ENCODE measurements at places on chromosomes 3 and 15.

DNA sequence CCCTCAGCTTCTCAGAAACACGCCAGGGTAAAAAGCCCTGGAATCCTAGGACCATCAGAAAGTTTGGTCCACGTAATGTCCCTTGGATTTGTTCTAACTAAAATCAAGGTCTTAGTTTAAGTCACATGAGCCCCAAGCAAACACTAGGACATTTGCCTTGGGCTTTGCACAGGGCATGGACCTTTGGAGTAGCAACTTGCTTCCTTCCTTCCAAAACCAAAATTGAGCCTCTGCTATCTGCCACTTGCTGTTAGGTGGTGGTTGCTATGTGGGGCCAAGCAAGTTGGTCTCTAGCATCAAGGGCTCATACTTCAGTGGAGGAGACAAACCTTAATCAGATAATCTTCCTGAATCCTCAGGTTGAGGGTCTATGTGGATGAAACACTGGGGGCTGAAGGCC, 4.0 kb upstream of the DAG1 start:
- DNase-seq: no peak

DNA sequence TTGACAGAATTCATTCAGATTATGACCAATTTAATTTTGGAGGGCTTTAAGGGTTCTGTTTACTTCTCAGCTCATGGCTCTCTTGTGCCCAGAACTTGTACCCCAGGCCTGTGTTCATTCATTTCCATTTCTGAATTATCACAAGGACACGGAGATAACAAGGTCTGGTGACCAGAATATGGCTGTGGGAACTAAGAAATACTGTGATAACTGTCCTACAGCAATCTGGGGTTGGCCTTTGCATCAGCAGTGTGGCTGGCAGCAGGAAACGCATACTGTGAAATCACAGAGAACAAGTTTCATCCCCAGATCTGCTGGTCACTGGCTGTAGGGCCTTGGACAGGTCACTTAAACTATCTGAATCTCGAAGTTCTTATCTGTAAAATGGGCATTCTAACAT, 41.8 kb upstream of the TPM1 start:
- no peak for DNase-seq

DNA sequence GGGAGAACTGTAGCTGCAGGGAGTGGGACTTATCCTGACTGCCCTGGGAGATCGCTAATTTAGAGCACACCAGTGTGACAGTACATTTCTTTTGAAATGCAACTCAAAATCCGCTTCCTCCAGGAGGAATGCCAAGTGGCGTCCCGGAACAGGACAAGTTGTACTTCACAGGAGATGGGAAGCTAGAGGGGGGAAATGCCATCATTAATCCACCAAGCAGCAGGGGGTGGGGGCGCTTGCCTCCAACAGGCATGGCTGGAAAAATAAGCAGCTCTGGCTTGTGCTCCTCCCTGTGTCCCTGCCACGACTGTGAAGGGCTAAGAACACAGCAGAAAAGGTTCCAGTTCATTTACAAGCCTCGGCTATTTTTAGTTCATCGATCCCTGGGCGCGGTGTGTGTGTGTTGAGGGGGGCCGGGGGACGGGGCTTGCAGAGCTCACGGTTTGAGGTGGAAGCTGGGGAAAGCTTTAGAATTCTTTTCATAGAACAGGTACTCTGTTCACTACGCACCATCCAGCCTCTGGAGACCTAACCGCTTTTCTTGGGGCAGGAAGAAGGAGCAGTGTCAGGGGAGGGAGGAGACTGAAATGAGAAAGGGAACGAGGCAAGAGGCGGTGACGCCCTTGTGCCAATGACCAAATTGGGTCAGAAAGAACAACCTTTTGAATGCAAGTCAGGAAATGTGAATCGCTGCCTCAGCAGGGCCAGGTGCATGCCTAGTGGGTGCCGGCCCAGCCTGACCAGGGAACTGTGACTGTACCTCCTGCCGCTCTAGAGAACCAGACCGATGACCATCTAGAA, 51.8 kb upstream of the DGKG start:
- DNase-seq: no peak

- no peak for DNase-seq
Measured at GRCh38 chr3:196774191-196774820, 34.6 kb downstream of the PAK2 start.

- DNase-seq: no peak
Measured at GRCh38 chr15:42742149-42742548, 5.2 kb upstream of the CDAN1 start.

DNA sequence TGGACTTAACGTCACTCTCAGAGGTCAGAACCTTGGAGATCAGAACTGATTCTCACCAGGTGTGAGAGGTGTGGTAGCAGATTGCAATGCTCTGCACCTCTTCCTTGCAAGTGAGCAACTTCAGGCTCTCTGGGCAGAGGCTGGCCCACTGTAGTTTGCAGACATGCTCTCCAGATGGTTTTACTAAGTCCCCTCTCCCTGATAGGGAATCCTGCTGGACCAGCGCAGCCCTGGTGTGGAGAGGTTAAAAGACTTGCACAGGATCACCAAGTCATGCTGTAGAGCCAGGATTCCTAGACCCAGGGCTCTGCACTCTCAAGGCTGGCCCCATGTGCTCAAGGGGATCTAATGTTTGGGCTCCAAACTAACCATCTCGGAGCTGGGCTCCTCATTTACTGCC, 62.2 kb downstream of the RPL39L start:
- DNase-seq: no peak

DNA sequence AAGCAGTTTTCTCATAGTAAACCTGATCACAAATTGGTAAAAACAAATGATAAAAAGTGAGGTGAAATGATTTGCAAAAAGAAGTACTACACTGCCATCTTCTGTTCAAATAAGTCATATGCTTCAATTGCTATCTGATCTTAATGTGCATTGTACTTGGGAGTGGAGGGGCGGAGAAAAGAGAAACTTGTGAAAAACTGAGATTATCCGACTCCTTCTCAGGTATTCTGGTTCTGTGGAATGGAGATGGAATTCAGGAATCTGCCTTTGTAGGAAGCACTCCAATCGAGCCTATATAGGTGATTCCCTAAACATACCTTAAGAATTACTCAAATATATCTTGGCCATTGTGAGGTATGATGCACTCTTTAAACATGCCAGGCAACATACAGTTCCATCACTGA, 180.6 kb downstream of the CHL1 start:
- DNase-seq: no peak

DNA sequence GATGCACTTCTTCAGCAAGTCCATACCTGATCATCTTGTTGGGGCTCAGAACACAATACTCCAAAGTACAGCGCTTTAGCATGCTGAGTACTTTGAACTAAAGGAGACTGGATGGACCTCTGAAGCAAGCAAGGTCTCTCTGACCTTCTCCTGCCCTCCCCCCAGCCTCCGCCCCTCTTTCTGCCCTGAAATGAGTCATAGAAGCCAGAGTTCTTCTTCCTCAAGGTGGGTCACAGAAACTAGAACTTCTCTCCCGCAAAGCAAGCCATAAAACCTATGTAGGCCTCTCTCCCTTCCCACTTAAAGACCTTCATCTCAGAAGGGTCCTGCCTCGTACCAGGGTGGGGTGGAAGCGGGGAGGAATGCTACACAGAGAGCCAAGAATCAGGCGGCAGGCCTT, 230.5 kb upstream of the PROK2 start:
- DNase-seq: no peak

GRCh38 chr3:126459111-126459762, 16.5 kb downstream of the ZXDC start:
- no peak for DNase-seq

DNA sequence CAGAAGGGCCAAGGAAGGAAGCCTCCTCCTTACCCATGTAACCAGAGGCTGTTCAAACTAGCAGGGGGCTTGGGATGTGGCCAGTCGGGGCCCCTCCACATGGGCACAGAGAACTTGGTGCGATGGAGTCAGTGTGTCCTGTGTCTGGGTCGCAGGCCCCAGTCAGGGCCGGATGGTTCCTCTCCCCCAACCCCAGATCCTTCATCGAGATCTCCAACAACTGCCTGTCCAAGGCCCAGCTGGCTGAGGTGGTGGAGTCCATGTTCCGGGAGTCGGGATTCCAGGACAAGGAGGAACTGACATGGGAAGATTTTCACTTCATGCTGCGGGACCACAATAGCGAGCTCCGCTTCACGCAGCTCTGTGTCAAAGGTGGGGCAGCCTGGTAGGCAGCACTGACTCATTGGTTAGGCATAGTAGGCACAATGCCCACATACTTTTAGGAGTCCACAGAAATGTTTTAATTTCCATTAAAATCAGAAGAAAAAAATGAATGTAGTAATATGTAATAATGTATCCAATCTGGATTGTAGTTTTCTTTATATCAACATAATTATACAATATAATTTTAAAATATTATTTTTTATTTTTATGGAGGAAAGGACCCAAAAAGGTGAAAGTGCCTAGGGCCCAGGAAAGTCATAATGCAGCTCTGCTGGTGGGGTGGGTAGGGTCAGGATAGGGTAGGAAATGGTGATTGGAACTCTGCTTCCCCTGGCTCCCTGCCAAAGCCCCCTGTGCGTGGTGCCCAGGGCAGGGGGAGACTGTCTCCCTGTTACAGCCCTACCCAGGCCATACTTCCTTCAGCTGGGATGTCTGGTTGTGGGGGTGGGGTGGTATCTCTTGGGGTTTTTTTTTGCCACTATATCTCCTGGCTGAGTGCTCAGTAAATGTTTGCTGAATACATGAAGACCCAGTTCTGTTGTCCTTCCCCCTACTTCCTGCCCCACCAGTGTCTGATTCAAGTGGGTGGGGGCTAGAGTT, 18.6 kb downstream of the DUOX1 start:
- no peak for DNase-seq

DNA sequence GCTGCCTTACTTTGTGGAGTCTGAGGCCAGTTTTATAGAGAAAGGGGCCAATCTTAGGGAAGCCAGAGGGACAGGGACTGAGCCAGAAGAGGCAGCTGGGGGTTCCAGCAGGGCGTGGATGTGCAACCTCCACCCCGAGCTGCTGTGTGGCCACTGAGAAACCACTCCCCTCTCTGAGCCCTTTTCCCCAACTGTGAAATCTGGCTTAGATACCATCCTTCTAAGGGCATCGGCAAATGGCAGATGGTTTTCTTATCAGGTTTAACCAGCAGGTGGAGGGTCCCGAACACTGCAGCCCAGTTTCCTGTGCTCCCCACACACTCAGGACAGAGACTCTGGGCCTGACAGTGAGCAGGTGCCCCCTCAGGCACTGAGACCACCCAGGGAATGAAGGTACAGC, 55.8 kb upstream of the SLC6A6 start:
- DNase-seq: no peak

Data from cardiac septum (tissue), 1 donor.